AG09319 (cell line): ENCODE measurements at places on chromosomes 4 and X.

DNA sequence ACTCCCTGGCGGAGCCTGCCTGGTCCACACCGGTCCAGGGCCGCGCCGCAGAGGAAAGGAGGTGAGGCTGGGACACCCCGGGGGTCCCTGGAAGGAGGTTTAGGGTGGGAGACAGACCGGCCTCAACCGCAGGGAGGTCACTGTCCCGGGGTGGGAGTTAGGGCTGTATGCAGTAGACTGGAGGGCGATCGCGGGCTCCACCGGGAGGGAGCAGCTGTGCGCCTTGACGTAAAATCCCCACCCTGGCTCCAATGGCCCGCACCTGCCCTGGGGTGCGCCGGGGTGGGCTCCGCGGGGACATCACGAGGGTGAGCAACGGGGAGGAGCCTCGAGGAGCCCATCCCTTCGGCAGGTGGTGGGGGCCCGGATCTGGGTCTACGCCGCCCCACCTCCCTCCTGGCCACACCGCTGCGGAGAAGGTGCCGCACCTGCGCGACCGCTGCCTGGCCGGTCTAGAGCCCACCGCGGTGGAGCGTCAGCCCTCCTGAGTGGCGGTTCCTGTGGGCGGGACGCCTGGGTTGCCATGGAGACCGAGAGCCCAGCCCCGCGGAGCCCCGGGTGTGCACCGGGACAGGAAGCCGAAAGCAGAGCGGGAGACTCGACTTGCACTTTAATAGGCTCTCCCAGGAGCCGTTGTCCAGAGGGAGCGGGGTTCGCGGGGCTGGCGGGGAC is 105.1 kb downstream of the ADRA2C start:
- no peak for DNase-seq

GRCh38 chrX:54288968-54289367 is 68.9 kb downstream of the WNK3 start:
- DNase-seq: no peak

- DNase-seq: no peak
Observed at GRCh38 chr4:158129694-158130093, 43.1 kb downstream of the GASK1B start.

DNA sequence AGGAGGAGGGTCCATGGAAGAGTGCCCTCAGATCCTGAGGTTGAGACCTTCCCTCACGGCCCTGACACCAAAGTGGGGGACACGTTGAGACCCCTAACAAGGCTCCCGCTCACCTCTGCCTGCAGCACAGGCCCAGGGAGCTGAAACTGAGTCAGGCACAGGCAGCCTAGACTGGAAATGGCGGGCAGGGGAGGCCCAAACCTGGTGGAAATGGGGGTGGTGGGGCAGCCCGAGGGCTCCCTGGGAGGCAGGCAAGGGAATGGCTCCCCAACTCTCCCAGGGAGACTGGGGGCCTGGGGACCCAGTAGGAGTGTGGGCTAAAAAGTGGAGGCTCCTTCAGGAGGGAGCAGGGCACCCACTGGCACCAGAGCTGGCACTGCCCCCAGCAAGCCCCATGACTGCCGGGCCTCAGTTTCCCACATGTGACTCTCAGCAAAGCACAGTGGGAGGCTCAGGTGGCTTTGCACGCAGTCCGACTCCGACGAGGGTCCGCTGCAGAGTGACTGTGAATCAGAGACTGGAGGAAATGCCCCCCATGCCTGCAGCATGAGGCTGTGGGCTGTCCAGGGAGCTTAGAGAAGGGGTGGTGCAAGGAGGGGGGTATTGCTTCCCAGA is 5.9 kb downstream of the NKX1-1 start:
- no peak for DNase-seq

DNA sequence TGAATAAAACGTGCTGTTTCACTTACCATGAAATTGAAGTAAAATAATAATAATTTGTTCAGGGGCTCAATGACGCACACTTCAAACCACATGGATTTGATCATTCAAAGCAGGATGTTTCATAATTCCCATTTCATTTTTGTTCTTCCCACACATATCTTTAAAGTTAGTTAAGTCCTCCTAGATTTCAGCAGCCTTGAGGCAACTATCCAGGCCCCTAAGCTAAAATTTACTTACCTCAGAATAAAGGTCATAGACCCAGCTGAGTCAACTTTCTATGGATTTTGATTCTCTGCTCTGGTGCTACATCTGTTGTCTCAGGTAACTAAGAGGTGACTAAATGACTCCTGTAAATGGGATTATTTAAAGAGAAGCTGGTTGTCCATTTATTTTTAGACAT is 25.0 kb downstream of the GPR174 start:
- DNase-seq: no peak

GRCh38 chr4:164779811-164780216 is 25.9 kb downstream of the SMIM31 start:
- peak; percentile 19 for DNase-seq

- no peak for DNase-seq
Observed at GRCh38 chrX:15645266-15645665, 19.3 kb downstream of the CLTRN start.

GRCh38 chr4:148405161-148405893 is 36.9 kb downstream of the NR3C2 start:
- DNase-seq: no peak

GRCh38 chrX:121000589-121000988 is 15.0 kb upstream of the CT47A1 start:
- no peak for DNase-seq

DNA sequence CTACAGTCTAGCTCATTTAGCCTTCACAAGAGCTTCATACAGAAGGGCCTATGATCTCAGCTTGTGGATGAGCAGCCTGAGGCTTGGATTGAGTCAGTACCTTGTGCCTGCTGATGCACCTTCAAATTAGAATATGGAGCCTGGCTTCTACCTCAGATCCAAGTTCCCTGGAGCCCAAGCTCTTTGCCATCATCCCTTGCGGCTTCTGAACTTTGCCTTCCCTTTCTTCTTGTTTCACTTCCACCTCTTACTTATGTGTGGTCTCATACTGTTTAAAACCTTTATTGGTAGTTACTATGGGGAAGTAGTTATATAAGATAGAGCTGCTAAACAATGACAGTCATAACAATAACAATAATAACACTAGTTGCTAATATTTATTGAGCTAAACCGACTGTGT is 84.3 kb upstream of the AFF2 start:
- DNase-seq: no peak

DNA sequence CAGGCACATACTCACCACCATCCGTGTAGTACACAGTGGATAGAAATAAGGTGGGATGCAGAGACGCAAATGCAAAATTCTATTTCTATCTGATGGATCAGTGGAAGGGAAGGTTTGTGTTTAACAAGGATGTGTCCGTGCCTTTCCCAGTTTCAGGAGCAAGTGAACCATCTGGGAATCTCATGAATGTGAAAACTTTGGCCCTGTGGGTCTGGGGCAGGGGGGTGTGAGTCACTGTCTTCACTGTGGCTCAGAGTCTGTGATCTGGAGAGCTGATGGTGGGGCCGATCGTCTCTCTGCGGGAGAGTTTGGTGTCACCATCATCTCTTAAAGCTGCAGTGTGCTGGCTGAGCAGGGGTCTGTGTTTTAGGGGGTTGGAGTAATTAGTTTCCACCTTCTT is 179.3 kb upstream of the STS start:
- DNase-seq: no peak

DNA sequence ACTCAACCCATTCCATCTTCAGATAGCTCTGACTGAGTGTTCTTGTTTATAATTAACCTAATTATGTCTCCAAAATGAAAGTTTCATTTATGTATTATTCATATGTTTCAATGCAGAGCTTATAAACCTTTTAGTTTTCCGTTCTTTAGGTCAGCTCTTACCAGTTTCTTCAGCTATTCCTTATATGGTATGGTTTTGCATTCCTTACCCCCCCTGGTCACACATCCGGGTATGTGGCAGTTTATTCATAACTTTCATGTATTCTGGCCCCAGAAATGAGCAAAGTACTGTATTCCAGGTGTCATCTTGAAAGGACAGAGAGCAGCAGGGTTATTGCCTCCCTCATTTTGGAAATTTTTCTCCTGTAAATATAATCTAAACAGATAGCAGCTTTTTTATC is 16.8 kb upstream of the IGSF1 start:
- DNase-seq: no peak

DNA sequence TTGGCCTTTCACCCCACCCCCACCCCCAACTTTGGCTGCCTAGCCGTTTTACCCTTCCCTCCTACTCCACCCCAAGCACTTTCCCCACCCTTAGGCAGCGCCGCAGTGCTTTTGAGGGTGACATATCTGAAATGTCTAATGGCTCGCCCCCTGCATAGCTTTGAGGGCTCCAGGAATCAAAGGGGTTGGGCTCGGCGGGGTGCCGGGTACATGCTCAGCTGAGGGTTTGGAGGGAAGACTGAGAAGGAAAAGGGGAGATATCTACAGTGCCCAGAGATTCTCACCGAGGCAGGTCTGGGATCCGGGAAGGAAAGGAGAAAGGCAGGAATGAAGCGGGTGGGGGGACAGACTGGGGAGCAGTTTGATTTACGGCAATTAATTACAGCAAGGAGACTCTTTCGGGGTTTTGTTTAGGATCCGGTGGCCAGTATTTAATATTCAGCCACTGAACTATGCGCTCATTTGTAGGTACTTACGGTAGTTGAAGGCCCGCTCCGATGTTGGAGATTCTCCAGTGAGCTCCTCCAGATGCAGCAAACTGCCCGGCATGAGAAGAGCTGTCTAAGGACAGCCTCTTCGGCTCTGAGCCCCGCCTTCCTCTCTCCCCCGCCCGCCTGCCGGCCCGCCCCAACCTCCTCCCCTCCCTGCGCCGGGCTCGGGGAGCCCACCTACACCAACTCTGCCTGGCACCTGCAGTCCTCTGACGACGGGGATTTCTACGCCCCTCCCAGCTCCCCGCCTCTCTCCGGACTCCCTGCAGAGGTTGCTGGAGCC is at the start of gene IGSF1:
Gene IGSF1 (minus strand): TSS at position 569 of the 774 bp plus-strand sequence. CDS start 2,632 bp downstream, outside the sequence.
- DNase-seq: no peak

- DNase-seq: no peak
Observed at GRCh38 chr4:129046055-129046959, 47.0 kb downstream of the SCLT1 start.

DNA sequence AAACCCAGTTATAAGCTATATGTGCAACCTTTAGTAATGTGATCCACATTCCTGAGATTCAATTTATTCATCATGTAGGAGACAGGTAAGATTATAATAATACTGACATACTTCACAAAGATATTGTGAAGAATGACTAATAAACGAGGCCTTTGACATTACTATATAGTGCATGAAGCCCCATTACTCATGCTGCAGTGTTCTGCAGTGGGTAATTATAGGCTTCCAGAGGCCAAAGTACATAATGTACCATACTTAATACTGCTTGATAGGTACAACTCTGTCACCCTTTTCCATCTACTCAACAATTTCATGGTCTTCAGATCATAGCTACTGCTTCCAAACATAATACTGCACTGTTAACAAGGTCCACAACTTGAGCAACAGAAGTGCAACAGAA is 68.9 kb downstream of the COL25A1 start:
- DNase-seq: no peak

GRCh38 chr4:94160774-94161173 is 46.9 kb upstream of the SMARCAD1 start:
- DNase-seq: no peak

- DNase-seq: no peak
Observed at GRCh38 chr4:153466949-153467896, 1.1 kb downstream of the TMEM131L start.

DNA sequence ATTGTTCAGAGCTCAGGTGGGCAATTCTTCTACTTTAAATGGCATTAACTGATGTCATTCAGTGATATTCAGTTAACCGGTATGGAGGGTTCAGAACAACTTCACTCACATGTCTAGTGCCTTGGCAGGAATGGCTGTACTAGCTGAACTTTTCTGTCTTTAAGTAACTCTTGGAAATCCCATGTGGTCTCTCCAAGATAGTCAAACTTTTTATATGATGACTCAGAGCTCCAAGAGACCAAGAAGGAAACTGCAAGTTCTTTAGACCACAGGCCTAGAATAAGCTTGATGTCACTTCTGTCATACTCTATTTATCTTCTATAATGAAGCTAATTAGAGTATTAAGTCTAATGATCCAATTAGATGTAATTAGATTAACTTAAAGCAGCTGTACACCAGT is 24.9 kb downstream of the LHFPL1 start:
- DNase-seq: no peak

DNA sequence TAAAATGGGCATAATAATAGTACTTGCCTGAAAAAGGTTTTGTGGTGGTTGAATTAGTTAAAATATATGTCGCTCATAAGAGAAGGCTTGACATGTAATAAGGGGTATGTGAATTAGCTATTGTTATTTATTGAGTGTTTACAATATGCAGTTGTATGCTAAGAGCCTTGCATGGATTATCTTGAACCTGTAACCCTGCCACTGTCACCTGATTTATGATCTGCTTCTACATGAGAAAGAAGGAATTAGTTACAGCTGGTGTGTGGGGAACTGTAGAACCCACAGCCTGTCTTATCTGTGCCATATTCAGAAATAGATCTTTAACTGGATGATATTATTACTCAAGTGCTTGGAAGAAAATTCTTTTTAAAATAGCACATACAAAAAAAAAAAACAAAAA is 227.7 kb downstream of the LDB2 start:
- no peak for DNase-seq

DNA sequence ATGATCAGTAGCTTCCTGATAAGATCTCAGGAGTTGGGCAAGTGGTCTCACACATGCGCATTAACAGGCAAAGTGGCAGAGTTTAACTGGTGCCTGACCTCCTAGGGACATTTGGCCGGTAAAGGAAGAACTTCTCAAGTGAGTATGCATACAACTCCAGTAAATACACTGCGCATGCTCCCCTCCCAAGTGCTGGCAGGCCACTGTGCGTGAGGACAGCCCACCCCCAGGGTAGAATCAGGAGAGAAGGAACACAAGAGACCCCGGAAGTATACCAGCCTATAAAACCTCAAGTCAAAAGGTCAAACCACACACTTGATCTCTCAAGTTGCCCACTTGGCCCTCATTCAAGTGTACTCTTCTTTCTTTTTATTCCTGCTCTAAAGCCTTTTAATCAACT is 225.5 kb upstream of the ANKRD50 start:
- no peak for DNase-seq

GRCh38 chr4:88162626-88163025 is 4.2 kb upstream of the ABCG2 start:
- no peak for DNase-seq

DNA sequence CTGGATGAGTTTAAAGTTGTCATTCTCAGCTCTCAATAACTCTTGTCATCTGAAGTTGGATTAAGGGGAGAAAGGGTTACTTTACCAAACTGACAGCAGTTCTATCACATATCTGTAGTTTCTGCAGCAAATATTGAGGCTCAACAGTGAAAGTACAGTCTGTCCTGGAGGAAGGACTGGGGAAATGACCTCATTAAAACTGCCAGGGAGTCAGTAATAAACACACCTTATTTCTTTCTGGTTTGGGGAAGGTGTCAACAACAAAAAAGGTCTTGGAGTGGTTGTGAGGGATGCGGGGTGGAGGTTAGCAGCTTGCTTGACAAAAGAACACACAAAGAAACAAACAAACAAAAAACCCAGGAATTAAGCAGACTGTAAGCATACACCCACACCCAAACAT is 1418.0 kb downstream of the STIM2 start:
- no peak for DNase-seq

GRCh38 chrX:12979616-12980015 is 4.7 kb downstream of the TMSB4X start:
- DNase-seq: no peak

GRCh38 chr4:54231768-54232688 is 2.9 kb downstream of the PDGFRA start:
- no peak for DNase-seq
